Aorta (tissue), 5 donors: ENCODE measurements at places on chromosomes 7 and 10. TPM values are rescaled to one million over a fixed set of nuclear protein-coding genes. Genes with fewer than 3 reads are reported as not detected.
A peak's percentile ranks its signal among the peaks of the same experiment; 100 is the strongest.

DNA sequence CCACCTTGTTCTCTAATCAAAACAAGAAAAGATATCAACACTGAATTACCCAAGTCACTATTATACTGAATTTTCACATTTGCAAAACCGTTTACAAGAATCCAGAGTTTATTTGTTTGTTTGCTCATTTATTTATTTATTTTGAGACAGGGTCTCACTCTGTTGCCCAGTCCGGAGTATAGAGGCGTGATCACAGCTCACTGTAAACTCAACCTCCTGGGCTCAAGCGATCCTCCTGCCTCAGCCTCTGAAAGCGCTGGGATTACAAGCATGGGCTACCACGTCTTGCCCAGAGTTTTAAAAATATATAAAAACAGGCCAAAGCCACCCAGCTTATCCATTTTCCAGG lies 8.5 kb downstream of the CREB3L2 start:
- peak overlapping the region; percentile 73 for H3K27ac ChIP-seq
- H3K36me3 ChIP-seq: no peaks in the 10 kb centered on the region
- peaks cover 21% of the 10 kb centered on the region for H3K4me1 ChIP-seq
- H3K27me3 ChIP-seq: no peaks in the 10 kb centered on the region
- H3K4me3 ChIP-seq: no peak overlapping the region

GRCh38 chr10:92846854-92847201 lies 1.5 kb upstream of the EXOC6 start:
- H3K27ac ChIP-seq: no peak overlapping the region
- no peak overlapping the region for H3K4me3 ChIP-seq
- H3K27me3 ChIP-seq: no peaks in the 10 kb centered on the region
- no peaks in the 10 kb centered on the region for H3K36me3 ChIP-seq
- no peaks in the 10 kb centered on the region for H3K4me1 ChIP-seq

- H3K4me1 ChIP-seq: no peaks in the 10 kb centered on the region
- H3K27ac ChIP-seq: no peak overlapping the region
- no peak overlapping the region for H3K4me3 ChIP-seq
- no peaks in the 10 kb centered on the region for H3K27me3 ChIP-seq
Measured at GRCh38 chr10:33102071-33102470, 144.0 kb upstream of the ITGB1 start.

DNA sequence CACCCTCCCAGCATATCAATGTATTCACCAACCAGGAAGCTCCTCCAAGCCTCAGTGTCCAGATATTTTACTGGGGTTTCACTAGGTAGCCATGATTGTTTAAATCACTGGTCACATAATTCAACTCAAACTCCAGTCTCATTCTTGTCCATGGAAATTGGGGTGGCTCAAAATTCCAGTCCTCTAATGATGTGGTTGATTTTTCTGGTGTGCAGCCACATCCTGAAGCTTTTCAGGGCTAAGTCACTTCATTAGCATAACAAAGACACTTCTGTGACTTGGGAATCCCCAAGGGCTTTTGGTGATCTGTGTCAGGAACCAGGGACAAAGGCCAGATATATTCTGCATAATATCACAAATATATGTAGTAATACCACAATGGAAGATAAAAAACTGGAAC lies 786.9 kb upstream of the IGFBP3 start:
- H3K27ac ChIP-seq: no peak overlapping the region
- H3K4me3 ChIP-seq: no peak overlapping the region
- H3K4me1 ChIP-seq: no peaks in the 10 kb centered on the region
- H3K27me3 ChIP-seq: no peaks in the 10 kb centered on the region
- H3K36me3 ChIP-seq: no peaks in the 10 kb centered on the region
- DNase-seq: no peak

ATOH7 gene
- total RNA-seq: not detected
